Vagina (tissue), 2 donors: ENCODE measurements at places on chromosomes 13 and 19.

DNA sequence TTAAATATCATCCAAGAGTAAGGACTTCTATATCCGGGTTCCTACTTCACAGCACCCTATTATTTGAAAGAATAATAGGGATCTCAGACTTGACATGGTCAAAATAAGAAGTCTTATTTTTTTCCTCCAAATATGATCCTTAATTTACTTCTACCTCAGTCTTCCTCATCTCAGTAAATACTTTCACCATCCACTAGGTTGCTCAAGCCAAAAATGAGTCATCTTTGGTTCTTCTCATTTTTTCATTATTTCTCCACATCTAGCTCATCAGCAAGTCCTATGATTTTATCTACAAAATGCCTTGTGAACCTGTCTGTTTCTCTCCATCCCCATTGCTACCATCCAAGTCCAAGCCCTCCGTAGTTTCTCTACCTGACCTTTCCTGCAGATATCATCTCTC, 121.9 kb upstream of the GJB6 start:
- no peak for DNase-seq

GRCh38 chr19:1243768-1244692, 2.5 kb downstream of the ATP5F1D start:
- DNase-seq = no peak

GRCh38 chr13:58059624-58060023, 428.1 kb downstream of the PCDH17 start:
- no peak for DNase-seq

DNA sequence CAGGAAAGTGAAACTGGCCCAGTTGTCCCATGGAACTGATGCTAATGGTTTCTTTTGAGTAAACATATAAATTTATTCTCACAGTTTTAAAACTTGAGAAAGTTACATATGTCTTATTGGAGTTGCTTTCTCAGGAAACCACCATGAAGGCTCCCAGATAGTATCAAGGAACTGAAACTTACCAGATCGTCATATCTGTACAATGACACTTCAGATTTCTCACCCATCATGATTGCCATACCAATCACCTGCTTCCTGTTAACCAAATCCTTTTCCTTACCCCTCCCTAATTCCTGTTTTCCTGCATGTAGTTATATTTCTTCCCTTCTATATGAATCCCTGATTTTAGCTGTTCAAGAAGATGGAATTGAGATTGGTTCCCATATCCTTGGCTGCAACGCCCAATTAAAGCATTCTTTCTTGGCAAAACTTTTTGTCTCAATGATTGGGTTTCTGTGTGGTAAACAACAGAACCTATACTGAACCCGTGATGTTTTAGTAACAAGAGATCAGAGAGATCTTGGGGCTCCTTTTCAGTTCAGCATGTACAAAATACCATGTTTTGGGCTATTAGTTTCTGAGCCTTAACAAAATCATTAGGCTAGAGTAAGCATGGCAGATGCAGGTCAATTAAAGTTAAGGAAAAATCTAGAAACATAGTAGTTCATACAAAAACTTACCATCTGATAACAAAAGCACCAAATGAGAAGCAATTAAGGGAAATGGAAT, 781.3 kb upstream of the MIR17HG start:
- DNase-seq = no peak

GRCh38 chr19:41318696-41319499, 8.9 kb downstream of the CCDC97 start:
- no peak for DNase-seq

- no peak for DNase-seq
Measured at GRCh38 chr13:32051156-32051555, 19.6 kb downstream of the FRY start.

DNA sequence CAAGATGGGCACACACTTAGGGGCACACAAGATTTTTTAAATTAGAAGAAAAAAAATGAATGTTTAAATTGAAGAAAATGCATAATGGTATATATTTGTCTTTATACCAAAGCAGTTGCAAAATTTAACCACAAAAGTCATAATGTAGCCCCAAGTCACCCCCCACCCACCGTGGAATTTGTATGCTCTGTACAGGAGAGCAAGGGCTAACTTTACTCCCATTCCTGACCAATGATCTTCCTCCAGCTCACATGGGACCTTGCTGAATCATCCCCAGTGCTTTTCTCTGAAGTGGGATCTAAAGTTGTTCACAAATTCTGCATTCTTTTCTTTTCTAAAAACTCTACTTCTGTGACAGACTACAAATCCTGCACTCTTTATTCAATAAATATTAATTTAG, 597.0 kb downstream of the UQCRFS1 start:
- DNase-seq = no peak

DNA sequence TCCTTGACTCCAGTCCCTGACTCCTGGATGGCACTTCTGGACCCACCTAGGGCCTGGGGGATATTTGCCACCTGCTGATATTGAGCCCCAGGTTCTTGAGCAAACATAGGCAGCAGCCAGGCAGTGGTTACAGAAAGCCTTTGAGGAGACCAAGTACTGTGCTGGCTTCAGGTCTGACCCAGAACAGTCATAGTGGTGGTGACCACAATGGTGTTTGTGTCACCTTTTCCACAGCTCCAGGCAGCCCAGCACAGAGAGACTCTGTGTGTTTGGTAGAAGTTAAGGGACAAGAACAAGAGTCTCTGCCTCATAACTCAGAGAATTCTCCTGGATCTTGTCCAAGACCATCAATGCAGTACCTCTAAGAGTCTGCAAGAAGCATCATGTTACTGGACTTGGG, 14.6 kb upstream of the CLC start:
- no peak for DNase-seq

DNA sequence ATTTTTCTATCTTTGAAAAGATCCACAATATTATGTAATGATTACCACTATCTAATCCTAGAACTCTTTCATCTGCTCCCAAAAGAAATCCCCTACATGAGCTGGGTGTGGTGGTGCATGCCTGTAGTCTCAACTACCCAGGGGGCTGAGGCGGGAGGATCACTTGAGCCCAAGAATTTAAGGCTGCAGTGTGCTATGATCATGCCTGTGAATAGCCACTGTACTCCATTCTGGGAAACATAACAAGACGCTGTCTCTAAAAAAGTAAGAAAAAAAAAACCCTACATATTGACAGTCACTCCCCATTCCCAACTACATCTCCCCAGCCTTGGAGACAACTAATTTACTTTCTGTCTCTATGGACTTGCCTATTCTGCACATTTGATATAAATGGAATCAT, 1.1 kb upstream of the ZNF226 start:
- no peak for DNase-seq

DNA sequence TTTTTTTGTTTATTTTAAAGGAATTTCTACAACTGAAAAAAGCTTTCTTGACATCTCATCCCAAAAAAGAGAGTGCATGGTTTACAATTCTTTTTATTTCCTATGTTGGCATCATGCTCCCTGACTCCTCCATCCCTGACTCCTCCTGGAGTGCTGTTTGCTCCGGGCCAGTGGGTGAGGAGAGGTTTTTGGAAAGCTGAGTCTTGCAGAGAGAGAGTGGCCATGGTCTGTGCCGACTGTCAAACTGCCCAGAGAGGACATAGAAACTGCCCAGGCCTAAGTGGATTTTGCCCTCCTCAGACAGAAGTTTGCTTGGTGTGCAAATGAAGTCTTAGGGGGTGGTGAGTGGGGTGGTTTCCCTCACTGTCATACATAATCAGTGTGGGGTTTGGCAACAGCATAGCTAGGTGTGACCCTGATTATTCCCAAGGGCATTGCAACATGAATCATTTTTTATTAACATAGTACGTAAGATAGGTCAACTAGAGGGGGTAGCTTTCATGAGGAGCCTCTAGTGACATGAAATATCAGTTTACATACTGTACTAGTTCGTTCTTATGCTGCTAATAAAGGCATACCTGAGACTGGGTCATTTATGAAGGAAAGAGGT, 179.8 kb upstream of the UBL3 start:
- DNase-seq = no peak

DNA sequence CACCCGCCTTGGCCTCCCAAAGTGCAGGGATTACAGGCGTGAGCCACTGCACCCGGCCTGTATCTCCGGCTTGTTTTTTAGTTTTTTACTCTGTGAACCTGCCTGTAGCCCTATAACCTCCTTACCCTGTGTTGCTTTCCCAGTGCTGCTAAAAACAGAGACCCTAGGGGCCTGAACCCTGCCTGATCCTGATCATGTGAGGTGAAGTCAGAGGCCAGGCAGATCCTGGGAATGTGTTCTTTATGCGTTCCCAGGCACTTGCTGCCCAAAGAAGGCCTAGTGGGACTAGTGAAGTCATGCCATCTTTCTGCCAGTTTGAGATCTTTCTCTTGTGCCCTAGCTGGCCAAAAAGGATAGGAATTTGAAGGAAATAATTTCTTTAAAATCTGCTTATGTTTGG, 4.6 kb downstream of the UBA2 start:
- DNase-seq = no peak

DNA sequence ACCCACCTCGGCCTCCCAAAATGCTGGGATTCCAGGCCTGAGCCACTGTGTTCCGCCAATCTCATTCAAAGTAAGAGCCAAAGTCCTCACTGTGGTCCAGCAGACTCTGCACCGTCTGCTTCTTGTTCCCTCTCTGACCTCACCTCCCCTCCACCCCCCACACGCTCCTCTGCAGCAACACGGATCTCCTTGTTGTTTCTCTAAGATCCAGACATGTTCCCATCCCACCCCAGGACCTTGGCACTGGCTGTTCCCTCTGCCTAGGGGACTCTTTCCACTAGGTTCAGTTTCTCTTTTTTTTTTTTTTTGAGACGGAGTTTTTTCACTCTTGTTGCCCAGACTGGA, 38.4 kb downstream of the LTBP4 start:
- DNase-seq = no peak

GRCh38 chr13:46751811-46752635, 44.9 kb downstream of the ESD start:
- DNase-seq = no peak

GRCh38 chr13:21079761-21080592, 18.6 kb upstream of the LATS2 start:
- no peak for DNase-seq

DNA sequence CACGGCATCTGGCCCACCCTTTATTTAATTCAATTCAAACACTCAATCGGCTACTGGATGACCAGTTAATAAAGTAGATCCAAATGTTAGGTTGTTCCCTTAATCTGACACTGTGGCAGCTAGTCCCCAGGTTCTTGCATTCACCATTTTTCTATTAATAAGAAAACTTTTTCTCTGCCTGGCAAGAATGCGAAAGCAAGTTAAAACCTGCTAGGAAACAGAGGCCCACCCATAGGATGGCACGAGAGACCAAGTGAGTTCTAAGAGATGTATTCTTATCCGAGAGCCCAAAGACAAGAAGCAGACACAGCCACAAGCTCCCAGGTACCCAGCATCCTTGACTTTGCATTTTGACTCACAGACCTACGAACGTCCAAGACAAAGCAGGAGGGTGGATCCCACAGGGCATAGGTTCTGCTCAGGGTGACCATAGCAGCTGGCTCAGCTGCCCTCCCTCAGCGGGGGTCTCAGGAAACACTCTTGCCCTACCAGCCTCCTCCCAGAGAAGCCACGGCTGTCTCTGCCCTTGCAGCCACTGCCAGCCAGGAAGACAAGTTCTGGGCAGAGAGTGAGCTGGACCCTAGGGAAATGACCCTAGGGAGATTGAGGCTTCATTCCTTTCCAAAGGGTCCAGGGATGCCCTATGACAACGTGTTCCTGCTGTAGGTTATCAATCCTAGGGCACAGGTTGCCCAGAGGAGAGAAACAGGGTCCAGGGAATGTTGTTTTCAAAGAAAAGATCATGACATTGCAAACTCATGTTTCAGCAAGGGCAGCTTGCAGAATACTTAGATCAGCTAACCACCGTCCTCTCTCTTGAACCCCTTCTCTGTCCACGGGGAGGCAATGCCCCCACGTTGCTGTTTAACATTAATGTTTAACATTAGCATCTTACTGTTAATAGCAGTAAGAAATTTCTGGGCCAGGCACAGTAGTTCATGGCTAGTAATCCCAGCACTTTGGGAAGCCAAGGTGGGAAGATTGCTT, 147.2 kb upstream of the ZNF507 start:
- peak; percentile 56 for DNase-seq

DNA sequence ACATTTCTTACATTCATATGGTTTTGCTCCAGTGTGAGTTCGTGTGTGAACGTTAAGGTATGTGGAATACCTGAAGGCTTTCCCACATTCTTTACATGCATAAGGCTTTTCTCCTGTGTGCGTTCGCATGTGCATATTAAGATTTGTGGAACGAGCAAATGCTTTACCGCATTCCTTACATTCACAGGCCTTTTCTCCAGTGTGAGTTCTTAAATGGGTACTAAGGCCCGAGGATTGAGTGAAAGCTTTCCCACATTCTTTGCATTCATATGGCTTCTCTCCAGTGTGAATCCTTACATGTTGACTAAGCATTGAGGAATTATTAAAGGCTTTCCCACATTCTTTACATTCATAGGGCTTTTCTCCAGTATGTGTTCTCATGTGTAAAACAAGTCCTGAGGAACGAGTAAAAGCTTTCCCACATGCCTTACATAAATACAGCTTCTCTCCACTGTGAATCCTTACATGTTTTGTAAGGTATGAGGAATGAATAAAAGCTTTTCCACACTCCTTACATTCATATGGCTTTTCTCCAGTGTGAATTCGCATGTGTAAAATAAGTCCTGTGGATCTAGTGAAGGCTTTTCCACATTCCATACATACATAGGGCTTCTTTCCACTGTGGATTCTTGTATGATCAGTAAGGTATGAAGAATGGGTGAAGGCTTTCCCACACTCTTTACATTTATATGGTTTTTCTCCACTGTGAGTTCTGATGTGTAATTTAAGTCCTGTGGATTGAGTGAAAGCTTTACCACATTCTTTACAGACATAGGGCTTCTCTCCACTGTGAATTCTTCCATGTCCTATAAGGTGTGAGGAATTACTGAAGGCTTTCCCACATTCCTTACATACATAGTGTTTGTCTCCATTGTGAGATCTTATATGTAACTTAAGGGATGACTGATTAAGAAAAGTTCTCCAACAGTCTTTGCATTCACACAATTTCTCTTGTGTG, 10.7 kb downstream of the ZNF846 start:
- DNase-seq = no peak

DNA sequence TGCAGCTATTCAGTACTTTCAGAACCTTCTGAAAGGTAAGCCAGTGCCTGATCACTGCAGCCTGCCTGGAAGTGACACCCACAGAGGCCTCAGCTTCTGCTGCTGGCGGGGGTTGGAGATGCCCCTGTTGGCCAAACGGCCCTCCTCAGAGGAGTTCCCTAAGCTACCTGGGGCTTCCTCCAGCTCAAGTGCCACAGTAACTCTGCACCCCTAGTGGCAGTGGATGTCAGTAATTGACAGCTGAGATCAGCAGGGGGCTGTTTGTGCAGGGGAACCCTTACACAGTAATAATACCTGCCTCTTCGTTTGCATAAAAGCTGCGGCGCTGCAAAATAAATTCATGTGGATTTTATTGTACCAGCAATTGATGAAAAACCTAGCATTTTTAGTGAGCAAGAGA, 28.9 kb downstream of the TDRD12 start:
- no peak for DNase-seq

DNA sequence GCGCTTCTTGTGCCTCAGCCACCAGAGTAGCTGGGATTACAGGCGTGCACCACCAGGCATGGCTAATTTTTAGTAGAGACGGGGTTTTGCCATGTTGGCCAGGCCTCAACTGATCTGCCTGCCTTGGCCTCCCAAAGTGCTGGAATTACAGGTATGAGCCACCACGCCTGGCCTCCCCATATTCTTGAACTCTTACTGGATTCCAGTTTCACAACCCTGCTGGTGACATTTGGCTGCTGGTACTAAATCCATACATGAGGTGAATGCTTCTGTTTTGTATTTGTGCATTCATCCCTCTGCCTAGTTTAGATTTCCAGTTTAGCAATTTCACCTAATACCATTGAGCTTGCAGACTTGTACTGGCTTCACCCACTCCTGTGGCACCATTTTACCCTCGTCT, 13.9 kb downstream of the SLC25A15 start:
- no peak for DNase-seq
